ENCODE measurements at places on chromosomes 13 and 19.

DNA sequence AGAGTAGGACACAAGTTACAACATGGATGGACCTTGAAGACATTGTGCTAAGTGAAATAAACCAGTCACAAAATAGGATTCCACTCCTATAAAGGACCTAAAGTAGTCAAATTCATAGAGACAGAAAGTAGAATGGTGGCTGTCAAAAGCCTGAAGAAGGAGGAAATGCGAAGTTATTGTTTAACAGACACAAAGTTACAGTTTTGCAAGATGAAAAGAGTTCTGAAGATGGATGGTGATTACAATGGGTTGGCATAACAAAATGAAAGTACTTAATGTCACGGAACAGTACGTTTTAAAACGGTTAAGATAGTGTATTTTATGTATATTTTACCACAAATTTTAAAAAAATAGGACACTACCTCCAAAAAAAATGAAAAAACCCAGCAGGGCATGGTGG lies 34.8 kb downstream of the FOXO1 start:
- no peak for DNase-seq

- peak; percentile 36 for DNase-seq
Measured at GRCh38 chr13:87671031-87671752, at the start of gene SLITRK5. Gene SLITRK5, plus strand, starts transcription at chr13:87671371. Its CDS starts 4,018 bp downstream, at chr13:87675389.

- no peak for DNase-seq
Measured at GRCh38 chr13:29594710-29595379, 643 bp downstream of the SLC7A1 start.

DNA sequence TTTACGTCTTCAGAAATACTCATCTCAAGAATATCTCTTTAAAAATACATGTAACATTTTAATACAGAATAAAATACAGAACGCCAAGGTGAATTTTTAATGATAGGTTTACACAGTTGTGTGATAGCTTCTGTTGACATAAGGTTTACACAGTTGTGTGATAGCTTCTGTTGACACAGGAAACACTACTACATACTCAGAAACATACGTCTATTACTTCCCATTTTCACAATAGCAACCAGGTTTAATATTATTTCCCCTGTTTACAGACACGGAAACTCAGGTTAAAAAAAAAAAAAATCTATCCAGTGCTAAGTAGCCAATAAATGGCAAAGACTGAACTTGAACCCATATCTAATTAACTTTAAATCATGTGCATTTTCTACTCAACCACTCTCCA lies 571.2 kb downstream of the LIG4 start:
- peak; percentile 88 for DNase-seq

GRCh38 chr13:28609926-28610325 lies 49.0 kb upstream of the POMP start:
- DNase-seq = no peak

DNA sequence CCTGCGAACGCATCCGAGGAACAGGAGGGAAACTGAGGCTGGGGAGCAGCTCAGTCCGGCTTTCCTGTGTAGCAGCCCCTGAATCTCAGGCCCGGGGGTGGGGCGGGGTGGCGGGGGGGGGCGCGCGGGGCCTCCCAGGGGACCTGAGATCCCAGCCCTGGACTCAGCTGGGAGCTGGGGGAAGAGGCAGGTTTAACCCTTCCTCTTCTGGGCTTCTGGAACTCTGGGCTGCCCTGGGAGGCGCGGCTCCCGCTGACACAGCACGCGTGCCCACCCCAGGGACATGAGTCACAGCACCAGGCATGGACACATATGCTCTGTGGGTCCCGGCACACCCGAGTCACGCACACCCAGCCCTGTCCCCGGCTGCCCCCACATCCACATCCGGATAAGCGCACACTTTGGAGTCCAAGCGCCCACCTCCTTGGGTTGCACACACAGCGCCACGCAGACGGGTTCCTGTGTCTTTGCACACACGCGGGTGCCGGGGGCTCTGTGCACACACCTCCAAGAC lies 3.5 kb upstream of the CIRBP start:
- DNase-seq = no peak

DNA sequence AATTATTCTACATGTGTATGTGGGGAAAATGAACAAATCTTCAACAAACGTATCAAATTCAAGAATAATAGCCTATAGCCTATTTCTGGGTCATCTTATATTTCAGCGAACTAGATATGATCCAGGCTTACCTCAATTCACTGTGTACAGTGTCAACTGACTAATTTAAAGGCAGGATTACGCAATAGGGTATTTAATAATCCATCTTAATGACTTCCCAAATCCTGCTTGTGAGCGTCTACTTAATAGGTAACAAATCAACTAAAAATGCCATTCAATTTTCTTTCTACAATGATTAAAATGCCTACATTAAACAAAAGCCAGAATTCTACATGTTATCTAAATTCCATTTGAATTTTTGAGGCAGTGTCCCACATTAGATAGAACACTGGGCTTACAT lies 67.0 kb downstream of the USP12 start:
- no peak for DNase-seq

DNA sequence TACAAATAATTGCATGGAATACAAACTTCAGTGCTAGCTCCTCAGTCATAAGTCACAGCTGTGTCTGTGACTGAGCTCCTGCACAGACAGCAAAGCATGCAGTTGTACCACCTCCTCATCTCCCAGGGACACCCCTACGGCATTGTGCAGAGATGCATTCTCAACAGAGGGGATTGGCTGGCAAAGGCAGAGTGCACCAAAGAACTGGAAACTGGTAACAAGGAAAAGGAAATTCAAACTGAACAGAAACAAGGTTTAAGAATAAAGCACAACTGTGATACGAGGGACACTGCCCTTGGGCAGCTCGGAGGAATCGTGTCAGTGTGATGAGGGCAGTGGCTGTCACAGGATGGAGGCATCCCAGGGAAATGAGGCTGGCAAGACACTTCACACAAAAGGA lies 126.1 kb upstream of the SOX1 start:
- no peak for DNase-seq

DNA sequence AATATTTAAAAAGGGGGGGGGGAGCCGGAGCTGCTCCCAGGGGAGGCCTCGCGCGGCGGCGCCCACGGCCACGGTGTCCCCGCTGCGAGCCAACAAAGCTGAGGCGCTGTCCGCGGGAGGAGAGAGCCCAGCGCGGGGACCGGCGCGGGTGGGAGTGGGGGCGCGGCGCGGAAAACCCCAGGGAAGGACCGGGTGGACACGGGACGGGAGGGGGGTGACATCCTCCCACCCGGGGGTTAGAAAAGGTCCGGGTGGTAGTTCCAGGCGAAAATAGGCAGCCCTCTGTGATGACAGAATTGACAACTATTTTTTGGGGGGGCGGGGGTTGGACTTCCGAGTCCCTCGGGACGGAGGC lies 11.1 kb upstream of the SOX1 start:
- no peak for DNase-seq

GRCh38 chr19:43311706-43312105 lies 41.8 kb upstream of the CD177 start:
- no peak for DNase-seq

- DNase-seq = no peak
Measured at GRCh38 chr13:50323440-50324065, 308.3 kb downstream of the KCNRG start.

GRCh38 chr19:51531349-51532315 lies at the start of gene SIGLEC6:
Gene SIGLEC6, minus strand, starts transcription at chr19:51531670. Its CDS starts 22 bp downstream, at chr19:51531648.
- DNase-seq = no peak

- no peak for DNase-seq
Measured at GRCh38 chr19:30428092-30428680, 56.0 kb downstream of the ZNF536 start.

DNA sequence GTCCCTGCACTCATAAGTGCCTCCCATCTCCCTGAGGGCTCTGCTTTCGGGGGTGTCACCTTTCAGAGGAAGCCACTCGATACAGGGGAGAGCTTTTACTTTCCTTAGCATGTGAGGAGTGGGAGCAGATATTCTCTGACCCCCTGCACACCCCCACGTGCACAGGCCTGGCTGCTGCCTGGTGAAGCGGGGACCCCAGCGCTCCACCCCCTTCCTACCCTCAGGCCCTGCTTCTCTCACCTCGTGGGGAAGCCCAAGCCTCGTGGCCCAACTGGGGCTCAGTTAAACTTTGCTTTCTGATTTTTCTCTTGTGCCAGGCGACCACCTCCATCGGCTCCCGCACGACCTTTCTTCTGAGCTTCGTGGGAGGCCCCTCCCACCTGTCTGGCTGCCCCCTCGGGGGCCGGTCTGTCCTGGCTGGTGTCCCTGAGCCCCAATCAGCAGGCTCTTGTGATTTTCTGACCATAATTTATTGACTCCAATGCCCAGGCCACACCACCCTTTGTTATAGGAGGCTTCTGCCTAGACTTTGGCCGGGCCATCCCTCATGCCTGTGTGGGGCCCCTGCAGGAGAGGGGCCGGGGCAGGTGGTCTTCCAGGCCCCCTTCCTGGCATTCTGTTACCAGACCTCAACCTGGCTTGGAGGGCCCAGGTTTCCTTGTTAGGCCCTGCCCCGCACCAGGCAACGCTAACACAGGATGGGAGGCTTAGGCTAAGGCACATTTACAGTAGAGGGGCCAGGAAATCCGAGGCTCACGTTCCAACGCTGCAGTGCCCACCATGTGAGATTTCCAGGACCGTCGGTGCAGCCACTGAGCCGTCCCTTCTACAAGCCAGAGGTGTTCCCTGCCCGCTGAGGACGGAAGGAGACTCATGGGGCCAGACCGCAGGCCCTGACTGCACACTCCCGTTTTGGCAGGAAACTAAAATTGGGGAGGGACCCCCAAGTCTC lies 3.7 kb downstream of the TMED1 start:
- DNase-seq = no peak

DNA sequence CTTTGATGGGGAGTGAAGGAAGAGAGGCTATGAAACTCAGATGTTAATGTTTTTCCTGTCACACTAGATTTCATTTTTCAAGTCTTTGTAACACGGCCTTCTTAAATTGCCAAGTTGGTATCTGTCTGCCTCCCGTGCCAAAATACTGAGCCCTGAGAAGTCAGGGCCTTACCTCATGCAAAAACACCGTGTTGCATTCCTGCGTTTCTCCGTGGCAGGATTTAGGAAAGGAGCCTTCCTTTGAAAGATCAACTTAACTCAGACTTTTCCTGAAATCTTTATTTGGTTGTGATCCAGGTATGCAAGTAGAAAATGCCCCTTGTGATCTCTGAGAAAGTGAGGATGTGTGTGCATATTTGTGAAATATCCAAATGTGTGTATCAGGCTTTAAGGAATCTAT lies 1291.0 kb upstream of the SLC10A2 start:
- no peak for DNase-seq

DNA sequence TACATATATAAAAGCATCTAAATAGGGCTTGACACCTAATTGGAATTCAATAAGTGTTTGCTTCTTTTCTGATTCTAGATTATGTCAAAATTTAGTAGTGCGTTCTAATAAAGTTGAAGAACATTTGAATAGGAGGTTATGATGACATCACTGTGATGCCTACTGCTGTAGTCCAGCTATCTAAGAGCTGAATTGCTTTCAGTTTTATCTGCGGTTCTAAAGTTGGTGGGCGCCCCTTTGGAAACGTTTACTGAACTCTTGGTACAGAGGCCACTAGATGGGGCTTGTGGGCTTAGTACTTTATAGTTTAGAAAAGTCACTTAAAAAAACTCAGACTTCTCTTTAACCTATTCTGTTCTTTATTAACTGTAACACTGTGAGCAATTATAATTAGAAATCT lies 776.9 kb downstream of the GPC5 start:
- DNase-seq = no peak

DNA sequence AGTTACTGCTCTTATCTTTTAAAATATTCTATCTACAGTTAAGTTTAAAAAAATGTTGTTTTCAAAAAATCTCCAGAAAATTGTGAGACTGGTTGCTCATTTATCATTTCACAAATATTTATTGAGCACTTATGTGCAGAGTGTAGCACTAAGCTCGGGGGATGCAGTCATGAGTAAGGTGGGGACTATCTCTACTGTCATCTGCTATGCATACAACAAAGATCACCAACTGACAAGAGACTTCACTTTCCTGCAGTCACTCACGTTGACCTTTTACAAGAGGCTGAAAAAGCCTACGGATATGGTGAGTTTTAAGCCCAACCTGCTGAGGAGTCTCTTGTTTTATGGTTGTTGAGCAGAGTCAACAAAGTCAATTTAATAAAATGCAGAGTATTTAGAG lies 392.5 kb downstream of the KLF12 start:
- no peak for DNase-seq

- no peak for DNase-seq
Measured at GRCh38 chr19:30731591-30731990, 359.4 kb downstream of the ZNF536 start.

DNA sequence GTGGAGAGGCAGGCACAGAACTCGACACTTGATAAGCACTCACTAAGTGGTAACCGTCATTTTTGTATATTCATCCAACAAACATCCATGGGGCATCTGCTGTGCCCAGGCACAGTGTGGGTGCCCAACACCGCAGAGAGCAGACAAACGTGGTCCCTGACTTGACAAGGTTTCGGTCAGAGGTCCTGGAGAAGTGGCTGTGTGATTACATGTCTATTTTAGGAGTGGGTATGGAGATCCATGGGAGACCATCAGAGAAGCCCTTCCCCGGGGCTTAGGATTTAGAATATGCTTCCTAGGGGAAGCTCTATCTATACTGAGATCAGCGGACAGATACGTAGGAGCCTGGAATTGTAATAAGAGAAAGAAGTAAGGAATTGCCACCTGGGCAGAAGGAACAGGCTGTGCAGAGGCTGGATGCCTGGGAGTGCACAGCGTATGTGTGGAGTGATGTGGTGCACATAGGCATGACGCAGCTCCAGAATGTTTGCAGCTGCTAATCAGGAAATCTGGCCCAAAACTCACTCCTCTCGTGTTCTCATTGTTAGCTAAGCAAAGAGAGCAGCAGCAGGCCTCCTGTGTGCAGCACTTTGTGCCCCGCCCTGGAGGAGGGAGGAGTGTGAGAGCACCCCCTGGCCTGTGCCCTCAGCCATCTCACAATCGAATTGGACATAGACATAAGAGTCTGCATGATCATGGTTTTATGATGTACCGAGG lies 23.0 kb upstream of the IRS2 start:
- peak; percentile 64 for DNase-seq

DNA sequence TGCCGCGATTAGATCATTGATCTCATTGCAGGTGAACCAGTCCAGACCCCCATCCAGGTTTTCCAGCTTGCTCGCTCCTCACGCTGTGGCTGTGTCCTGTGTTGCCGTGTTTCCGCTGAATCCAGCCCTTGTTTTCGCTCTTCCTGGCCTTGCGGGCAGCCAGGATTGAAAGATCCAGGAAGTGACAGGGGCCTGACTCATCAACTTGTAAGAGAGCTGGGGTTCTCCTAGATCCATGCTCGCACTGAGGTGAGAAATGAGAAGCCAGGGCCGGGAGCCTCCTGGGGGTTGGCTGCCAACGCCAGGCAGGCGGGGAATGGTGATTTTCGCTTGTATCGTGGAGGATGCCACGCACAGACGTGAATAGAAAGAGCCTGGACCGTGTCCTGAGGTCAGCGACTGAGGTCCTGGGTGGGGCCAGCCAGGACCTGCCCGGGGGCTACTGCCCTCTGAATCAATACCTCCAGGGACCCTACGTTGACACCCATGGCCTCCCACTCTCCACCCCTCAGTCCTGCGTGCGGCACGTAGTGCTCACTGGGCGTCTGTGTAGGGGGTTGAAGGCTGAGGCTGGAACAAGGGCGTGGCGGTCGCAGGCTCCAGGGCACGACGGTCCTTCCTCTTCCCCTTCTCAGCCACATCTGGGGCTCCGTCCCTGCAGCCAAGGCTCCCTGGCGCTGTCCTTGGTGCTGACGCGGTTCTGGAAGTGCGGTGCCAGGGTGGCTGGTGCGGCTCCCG lies 7.3 kb upstream of the PTPRH start:
- DNase-seq = peak; percentile 98

Measured in DMS153 (cell line).